ENCODE measurements at places on chromosomes 4 and X. TPM values are rescaled to one million over a fixed set of nuclear protein-coding genes. Genes with fewer than 3 reads are reported as not detected.

GRCh38 chr4:95549246-95550114 lies 707 bp upstream of the UNC5C start:
- DNase-seq = peak; percentile 37

GRCh38 chr4:69713593-69713992 lies 46.8 kb downstream of the SULT1B1 start:
- no peak for DNase-seq

ZMAT1 gene
- total RNA-seq = 4.4 TPM

DNA sequence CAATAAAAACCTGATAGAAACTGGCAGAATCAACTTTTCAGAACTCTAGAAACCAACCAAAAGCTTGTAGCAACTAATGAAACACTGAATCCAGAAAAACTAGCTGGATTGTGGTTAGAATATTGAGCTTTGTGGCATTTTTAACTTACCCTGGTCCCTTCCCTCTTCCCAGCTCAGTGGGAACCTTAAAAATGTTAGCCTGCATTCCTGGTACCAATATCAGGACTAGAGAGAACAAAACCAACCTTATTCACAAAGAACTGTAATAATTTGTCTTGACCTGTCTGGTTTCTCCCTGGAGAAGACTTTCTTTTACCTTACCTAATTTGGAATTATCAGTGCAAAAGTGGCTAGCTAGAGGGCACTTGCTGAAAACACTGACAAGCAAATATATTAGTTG lies 21.2 kb downstream of the SH3D19 start:
- DNase-seq = no peak
